ENCODE measurements at places on chromosomes 11 and 22.
A peak's percentile ranks its signal among the peaks of the same experiment; 100 is the strongest.

GRCh38 chr11:76376746-76377558, 4.0 kb downstream of the THAP12 start:
- DNase-seq: no peak

GRCh38 chr11:106276126-106276525, 198.7 kb downstream of the AASDHPPT start:
- no peak for DNase-seq

- no peak for DNase-seq
Observed at GRCh38 chr11:45043755-45044475, 93.2 kb upstream of the TP53I11 start.

DNA sequence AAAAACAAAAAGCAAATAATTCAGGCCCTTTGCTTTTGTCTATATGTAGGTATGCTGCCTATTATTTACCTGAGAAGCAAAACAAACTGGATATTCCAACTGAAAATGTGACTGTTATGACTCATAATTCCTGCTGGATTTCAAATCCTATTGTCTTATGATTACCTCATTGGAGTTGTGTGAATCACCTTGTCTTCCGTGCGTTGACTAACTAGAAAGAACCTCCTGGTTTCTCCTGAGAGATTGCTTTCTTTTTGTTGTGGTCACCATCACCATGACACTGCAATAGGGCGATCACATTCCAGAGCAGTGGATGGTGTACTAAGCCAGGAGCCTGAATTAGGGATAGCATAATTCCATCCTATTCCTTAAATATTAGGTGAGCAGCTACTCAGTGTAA, 23.0 kb upstream of the EXPH5 start:
- DNase-seq: no peak

DNA sequence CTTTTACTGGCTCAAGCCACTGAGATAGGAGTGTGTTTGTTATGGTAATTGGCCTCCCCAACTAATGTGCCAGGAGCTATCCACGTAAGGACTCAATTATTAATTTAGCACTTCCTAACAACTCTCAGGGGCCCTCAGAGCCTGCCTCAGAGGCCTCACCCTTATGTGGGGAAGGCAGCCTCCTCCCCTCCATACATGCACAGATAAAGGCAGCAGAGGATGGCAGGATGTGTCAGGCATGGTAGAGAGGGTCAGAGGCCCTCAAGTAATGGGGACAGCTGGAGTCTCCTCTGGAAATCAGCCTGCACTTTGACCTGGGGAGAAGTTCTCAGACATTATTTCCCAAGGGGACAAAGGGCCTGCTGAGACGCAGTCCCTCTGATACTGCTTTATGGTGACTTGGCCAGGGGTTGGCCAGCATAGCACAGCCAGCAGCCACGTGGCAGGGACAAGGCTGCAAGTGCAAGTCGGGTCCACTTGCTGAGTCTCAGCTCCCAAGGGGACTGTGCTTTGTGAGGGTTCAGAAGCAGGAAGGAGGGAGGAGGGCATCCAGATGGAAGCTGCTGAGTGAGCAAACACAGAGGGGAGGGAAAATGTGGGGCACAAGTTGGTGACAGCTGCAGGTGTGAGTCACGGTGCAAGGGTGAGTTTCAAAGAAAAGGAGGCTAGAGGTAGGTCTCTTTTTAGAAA, 17.0 kb downstream of the MOGAT2 start:
- no peak for DNase-seq

DNA sequence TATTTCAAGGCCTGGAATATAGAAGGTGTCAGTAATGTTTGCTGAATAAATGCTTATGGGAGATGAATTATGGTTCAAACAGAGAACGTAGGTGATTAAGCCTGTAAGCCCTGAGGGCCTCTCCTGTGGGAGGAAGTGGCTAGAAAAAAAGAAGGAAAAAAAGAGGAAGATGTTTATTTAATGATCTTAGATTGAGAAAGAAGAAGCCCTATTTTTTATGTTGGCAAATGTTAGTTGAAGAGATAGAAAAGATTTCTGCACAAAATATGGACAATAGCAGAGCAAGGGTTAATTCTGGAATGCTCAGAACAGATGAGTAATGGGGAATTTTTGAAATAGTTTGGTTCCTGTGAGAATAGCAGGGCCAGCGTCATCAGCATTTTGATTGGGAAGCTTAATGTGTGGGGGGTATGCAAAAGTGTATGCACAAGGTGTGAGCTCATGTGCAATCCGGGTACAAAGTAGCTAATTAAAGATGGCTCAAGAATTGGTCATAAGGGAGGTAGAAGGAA, 95.7 kb downstream of the TEAD1 start:
- DNase-seq: no peak

DNA sequence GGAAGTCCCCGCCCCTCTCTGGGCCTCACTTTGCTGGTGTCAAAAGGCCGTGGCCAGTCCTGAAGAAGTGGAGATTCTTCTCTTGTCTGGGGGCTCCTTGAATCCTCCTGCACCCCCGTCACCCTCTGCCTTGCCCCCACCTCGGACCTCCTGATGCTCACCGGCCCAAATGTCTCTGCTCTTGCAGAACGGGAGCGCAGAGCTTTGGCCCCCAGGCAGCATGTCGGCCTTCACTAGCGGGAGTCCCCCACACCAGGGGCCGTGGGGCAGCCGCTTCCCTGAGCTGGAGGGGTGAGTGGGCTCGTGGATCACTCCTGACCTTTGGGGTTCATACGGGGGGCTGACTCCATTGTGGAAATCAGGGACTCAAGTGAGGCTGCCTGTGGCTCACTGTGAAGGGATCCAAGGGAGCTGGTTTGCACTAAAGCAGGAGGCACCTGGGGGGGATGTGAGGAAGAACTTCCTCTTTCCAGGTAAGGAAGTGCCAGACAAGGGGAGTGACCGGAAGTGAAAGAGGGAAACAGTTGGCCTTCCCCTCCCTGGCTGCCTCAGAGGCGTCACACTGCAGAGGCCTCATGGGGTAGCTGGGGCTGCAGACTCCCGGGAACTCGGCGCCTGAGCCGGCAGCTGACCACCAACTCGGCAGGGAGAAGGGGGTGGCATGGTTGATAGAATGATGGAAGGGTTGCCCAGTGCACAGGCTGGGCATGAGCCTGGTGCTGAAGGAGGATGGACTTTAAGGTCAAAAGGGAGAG, 23.1 kb downstream of the CSF2RB start:
- no peak for DNase-seq

GRCh38 chr22:37242395-37242918, 1.6 kb downstream of the RAC2 start:
- peak; percentile 40 for DNase-seq

- peak; percentile 98 for DNase-seq
Observed at GRCh38 chr11:75814677-75815344, at the start of gene UVRAG. UVRAG (plus strand) TSS chr11:75815210; CDS start chr11:75815408, 198 bp downstream.

- no peak for DNase-seq
Observed at GRCh38 chr11:73916435-73916834, 34.4 kb upstream of the DNAJB13 start.

DNA sequence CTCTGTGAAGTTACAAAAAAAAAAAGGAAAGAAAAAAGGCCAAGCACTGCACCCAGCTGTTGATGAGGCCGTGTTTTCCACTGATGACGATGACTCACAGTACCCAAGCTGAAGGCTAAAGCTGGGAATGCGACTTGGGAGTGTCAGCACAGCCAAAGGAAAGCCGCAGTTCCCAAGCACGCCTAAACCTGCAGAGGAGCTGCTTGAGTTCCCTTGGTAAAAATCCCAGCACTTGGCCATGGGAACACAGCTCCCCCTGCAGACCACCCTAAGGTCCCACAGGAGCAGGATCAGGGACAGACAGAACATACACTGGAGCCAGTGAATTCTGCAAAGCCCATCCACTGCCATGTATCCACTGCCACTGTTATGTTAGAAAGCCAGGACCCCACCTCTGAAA, 39.9 kb downstream of the SERGEF start:
- peak; percentile 58 for DNase-seq

DNA sequence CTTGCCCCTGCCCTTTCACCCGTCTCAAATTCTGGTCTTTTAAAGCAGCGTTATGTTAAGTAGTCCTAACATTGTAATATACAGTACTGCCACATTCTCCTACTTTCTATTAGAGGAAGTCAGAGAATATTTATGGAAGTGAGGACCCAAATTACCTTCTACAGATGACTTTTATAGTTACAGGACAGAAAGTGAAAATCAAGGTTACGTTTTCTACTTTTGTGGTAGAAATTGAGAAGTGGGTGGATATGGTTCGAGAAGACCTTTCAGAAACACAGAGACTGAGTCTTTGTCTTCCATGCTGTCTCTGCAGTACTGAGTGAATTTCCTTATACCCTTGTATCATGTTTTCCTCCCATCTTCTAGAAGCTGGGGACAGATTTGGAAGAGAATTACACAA, 17.1 kb downstream of the SC5D start:
- no peak for DNase-seq

- peak; percentile 16 for DNase-seq
Observed at GRCh38 chr11:1832920-1833295, 1.9 kb upstream of the SYT8 start.

DNA sequence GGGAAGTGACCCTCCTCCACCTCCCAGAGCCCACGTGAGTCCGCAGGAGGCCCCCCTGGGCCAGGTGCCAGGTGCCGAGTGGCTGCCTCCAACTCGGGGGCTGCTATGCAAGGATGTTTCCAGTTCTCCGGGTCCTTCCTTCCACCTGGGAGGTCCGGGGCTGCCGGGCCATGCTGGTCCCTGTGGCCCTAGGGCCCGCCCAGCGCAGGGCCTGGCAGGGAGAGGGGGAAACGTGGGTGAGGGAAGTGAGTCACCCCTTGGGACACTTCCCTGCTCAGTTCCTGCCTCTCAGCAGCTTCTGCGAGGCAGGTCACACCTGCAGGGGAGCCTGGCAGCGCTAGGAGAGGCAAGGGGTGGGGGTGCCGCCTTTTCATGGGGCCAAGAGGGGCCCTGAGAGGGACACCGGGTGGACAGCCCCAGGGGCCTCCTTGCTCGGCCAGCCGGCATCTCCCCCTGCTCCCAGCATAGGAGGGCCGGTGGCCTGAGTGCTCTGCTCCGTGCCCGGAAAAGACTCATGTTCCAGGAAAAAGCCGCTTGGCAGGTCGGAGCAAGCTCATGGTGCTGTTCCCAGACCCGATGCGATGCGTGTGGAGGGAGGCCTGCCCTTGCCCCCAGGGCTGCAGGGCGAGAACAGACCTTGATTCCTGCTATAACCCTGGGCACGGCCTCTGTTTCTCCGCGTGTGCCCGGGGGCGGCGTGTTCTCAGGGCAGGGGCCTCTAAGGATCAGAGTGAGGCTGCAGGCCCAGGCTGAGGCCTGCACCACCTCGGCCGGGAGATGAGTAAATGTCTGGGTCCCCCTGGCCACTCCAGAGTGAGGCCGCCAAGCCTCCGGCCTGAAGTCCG, 30.3 kb upstream of the WNT7B start:
- DNase-seq: peak; percentile 81

- DNase-seq: no peak
Observed at GRCh38 chr11:77244277-77245027, 57.0 kb downstream of the GDPD4 start.

DNA sequence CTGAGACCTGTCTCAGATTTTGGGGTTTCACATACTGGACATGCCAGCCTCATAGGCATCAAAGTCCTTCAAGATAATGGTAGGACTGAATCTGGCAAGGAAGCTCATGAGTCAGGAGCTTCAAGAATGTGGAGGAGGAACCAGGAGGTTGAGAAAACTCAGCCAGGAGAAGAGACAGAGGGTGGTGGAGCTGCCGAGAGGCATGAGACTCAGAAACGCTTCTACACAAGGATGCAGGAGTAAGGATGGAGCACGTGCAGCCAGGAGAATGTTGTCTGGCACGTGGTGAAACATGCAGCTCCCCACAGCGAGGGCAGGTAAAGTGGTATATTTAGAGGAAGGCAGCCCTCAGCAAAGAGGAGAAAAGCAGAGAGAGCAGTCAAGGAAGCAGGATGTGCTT, 148.7 kb upstream of the ISX start:
- DNase-seq: no peak

- no peak for DNase-seq
Observed at GRCh38 chr11:61297341-61297740, 2.2 kb upstream of the VWCE start.

DNA sequence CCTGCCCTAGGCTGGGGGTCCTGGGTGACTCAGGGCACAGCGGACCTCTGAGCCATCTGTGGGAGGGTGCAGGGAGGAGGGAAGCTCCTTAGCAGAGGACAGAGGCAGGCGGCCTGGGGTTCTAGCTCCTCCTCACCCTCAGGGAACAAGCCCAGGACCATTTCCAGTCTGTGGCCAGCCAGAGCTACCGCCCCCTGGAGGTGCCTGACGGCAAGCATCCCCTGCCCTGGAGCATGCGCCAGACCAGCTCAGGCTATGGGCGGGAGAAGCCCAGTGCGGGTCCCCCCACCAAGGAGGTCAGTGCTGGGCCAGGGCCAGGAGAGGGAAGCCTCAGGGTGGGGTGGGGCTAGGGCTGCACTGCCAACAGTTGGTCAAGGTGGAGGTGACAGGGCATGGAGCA, 26.0 kb upstream of the LRRC10B start:
- no peak for DNase-seq

DNA sequence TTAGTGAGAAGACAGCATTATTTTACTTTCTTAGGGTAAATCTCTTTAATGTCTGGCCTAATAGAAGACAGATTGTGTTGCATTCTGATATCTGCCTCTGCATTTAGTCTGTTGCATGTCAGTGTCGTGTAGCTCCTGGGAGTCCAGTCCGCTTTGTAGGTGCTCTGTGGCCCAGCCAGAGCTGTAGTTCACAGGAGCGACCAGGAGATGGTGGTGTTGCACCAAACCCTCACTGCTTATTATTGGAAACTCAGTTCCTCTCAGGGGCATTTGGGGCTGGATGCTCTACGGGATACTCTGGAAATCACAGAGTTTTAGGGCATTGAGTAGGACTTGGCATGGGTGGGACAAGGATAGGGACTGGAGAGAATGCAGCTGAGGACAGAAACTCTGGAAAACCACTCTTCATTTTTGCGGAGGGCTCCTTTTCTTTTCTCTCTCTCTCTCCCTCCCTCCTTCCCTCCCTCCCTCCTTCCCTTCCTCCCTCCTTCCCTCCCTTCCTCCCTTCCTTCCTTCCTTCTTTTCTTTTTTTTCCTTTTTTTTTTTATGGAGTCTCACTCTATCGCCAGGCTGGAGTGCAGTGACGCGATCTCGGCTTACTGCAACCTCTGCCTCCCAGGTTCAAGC, 21.7 kb downstream of the MIAT start:
- peak; percentile 82 for DNase-seq

DNA sequence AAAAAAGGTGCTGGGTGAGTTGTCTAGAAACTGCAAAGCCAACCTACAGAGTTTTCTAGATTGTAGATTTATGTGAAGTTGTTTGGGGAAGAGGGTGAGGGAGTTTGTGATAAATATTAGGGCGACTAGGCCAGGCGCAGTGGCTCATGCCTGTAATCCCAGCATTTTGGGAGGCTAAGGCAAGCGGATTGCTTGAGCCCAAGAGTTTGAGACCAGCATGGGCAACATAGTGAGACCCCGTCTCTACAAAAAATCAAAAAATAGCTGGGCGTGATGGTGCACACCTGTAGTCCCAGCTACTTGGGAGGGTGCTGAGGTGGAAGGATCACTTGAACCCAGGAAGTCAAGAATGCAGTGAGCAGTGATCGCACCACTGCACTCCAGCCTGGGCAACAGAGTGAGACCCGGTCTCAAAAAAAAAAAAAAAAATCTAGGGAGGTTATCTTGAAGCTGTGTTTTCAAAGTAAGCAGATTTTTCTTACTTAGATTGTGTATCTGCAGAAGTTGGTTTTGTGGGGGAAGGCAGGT, 844 bp downstream of the APOL6 start:
- no peak for DNase-seq

- DNase-seq: peak; percentile 55
Observed at GRCh38 chr11:101129203-101129943, at the start of gene PGR. PGR (minus strand) TSS chr11:101129813; CDS start chr11:101129070, 743 bp downstream.

All from heart left ventricle (tissue), 16 donors.